ENCODE measurements at places on chromosomes 13 and 19.
A peak's percentile ranks its signal among the peaks of the same experiment; 100 is the strongest.

- DNase-seq: no peak
Observed at GRCh38 chr13:31264151-31264550, 64.4 kb downstream of the B3GLCT start.

- no peak for DNase-seq
Observed at GRCh38 chr13:76982061-76982460, 9.8 kb upstream of the CLN5 start.

GRCh38 chr19:42284066-42284501 is 15.0 kb downstream of the CIC start:
- DNase-seq: peak; percentile 86

DNA sequence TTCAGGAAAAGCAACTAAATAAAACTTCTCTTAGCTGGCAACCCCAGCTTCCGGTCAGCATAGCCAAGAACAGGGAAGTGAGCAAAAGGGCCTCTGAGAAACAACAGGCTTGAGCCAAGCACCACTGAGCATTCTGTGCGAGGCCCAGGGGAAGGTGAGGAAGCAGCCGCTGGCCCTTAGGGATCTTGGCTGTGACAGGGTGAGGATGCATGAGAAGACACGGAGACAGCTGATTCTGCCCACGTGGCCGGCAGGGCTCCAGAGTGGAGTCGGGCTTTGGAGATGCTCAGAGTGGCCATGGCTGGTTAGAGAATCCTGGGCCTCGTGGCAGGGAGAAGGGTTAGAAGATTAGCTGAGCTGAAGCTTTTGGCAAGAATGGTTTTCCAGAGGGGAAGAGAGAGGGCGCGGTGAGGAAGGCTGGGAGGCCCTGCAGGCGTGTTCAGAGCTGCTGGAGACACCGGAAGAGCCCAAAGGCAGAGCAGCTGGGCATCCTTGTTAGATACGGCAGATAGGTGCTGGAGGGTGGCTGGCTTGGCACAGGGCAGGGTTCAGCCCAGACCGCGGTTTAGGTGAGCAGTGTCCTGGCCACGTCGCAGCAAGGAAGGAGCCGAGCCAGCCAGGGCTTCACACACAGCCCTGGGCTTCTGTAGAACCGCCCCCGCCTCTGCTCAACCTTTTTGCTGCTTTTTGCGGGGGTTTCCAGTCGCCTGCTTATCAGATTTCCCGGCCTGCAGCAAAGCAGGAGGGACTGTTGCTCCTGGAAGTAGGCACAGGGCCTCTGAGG is 17.3 kb downstream of the UPF1 start:
- peak; percentile 21 for DNase-seq

GRCh38 chr13:79395881-79396280 is 10.2 kb downstream of the RBM26 start:
- no peak for DNase-seq

DNA sequence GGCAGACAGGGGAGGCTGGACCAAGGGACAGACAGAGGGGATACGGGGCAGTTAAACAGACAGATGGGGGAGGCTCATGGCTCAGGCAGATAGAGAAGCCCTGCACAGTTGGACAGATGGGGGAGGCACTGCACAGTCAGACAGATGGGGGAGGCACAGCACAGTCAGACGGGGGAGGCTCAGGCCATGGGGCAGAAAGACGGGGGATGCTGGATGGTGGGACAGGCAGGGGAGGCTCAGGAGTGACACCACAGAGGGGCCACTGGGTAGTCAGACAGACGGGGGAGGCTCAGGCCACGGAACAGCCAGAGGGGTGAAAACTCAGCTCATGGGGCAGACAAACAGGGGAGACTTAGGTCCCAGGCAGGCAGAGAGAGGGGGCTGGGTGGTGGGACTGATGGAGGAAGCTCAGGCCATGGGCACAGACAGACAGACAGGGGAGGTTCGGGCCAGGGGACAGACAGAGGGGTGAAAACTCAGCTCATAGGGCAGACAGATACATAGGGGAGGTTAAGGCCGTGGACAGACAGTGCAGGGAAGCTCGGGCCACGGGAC is 886 bp downstream of the MFSD12 start:
- DNase-seq: no peak

DNA sequence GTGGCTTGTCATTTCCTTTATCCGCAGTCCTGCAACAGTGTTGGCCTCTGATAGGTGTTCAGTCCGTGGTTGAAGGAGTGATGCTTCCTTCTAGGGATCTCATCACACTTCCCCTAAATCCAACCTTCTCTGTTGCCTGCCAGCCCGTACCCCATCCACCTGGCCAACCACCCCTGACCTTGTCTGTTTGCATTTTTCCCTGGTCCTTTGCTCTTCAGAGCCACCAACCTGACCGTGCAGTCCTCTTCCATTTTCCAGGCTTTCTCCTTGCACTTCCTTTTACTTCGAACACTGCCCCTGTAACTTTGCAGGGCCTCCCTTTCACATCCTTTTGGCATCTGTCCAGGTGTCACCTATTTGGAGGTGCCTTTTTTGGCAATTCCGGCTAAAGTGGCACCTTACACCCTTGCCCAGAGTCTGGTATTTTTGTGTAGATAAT is 696 bp downstream of the ZNF460 start:
- DNase-seq: no peak

- no peak for DNase-seq
Observed at GRCh38 chr13:99827011-99827772, 144.4 kb downstream of the ZIC5 start.

DNA sequence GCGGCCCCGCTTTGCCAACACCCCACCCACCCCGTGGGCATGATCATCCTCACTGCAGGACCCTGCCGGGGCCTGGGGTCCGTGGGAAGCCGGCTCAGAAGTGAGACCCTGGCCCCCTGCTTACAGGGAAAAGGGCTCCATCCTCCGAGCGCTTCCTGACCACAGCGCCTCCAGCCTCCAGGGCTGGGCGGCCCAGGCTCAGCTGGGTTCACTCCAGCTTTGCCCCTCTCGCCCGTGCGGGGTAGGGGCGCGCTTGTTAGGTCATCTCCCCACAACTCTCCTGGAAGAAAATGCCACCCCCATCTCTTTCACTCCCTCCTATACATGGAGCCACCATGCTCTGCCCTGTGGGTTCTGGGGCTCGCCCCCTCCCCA is 6.6 kb upstream of the C1QTNF9B start:
- no peak for DNase-seq

GRCh38 chr13:108897955-108898354 is 268.5 kb downstream of the MYO16 start:
- DNase-seq: peak; percentile 8

DNA sequence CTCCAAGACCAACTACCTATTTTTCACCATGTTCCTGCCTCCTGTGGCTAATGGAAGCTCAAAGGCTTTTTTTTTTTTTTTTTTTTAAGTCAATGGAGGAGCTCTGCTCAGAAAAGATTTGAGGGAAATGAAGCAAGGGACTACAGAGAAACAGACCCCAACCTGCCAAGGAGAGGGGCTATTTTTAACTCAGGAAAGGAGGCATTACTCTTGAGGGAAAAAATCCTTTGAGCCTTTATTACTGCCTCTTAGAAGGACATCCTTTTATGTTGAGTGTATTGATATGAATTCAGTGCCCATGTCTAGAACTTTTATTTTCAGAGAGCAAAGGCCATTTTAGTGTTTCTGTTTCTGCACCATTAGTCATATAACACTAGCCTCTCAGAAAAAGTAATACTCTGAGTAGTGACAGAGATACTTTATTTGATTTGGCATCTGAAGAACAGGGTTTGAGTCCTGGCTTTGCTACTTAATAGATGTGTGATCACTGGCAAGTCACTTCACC is 68.1 kb upstream of the PCDH8 start:
- no peak for DNase-seq

GRCh38 chr13:83515268-83516015 is 366.8 kb downstream of the SLITRK1 start:
- no peak for DNase-seq

DNA sequence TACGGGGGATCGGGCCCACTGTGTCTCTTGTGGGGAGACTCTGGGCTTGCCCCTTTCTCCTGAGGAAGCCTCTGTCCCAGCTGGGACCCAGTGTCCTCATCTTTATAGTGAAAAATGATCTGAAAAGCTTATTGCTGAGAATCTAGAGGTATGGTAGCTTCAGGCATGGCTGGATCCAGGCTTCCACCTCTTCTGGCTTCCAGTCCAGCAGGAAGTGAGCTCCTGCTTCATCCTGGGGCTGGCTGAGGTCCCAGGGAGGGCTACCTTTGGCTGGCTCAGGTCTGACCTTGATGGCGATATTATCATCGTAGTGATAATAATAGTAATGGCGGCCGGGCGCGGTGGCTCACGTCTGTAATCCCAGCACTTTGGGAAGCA is 3.0 kb downstream of the SLC5A5 start:
- DNase-seq: no peak

DNA sequence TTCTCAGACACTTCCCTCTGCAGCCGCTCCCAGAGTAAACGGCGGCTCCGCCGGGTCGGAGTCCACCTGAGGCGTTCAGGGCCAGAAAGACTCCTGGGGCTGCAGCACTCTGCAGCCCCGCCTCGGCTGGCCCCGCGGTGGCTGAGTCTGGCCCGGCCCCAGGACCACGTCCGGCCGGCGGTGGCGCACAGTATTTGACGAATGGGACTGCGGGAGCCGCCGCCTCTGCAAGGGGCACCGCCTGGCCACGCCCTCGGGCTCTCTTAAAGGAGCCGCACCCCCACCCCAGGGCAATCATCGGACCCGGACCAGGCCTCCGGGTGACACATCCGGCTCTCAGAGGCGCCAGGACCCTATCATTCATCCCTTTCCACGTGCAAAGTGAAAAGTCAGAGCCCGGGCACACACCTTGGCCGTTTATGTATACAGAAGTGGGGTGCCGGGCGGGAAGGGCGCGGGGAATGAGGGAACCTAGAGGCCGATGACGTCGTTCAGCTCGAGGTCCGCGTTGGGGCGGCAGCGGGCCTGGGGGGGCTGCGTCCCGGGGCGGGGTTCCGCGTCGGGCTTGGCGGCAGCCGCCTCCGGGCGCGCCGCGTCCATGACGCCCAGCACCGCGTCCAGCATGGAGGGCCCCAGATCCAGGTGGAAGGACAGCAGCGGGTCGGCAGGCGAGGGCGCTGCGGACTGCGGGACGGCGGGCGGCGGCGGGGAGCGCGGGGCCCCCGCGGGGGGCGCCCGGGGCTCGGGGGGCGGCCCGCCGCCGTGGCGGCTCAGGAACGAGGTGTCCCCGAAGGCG is 1.2 kb upstream of the LENG9 start:
- peak; percentile 83 for DNase-seq

DNA sequence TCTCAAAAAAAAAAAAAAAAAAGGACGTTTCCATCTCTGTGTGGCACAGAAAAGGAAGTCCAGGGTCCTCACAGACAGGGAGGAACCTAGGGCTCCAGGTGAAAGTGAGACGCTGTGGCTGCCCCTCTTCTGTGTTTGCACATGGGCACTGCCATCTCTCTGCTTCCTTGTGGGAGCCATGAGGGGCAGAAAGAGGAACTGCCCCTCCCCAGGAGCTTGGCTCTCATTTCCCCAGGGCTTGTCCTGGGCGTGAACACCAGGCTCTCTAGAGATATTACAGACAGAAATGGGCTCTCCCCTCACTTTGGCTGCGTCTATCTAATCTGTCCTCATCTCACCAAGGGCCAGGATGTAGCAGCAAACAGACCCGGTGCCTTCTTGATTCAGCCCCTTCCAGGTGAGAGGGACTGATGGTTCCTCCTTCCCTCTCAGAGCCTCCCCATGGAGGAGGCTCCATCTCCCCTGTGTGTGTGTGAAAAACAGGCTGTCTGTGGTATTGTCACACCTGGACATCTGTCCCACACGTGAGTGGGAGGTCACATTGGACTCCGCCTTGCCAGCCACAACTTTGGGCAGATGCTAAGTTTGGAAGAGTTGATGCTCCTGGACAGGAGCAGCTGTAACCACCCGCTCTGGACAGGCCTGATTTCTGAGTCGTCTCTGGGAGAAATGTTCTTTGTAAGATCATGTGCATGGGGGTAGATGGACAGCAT is 840 bp upstream of the LILRA4 start:
- no peak for DNase-seq

GRCh38 chr13:112250788-112251445 is 125.2 kb upstream of the SPACA7 start:
- no peak for DNase-seq

DNA sequence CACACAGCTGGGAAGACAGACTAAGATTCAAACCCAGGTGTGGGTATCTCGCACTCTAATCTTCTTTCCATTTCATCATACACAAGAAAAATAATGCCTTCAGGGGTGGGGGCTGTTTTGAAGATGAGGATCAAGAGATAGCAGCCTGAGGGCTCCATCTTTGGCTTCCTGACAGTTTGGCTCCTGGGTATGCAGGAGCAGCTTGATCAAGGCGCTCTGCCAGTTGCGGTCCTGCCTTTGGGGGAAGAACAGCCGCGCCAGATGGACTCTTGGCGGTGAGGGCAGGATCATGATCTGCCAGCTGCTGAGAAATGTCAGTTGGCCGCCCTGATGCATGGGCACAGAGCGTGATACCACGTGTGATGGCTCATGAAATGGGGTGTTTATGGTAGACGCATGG is 119.1 kb downstream of the IER2 start:
- no peak for DNase-seq

- DNase-seq: no peak
Observed at GRCh38 chr13:110746438-110746837, 32.9 kb downstream of the ING1 start.

DNA sequence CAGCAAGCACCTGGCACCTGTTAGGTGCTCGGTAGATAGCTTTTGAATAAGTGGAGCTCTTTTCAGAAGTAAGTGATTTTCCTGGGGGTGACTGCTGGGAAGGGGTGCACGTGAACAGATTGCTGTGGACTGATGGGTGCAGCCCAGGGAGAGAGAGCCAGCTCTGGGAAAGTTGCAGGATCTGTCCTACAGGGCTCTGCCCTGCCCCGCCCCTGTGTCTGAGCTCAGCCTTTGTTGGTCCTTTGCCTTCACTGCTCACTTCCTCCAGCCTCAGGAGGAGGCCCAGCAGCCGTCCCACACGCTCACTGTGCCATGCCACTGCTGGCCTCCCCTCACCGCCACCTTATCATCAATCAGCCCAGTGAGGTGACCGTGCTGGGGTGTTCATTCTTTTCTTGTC is 33.7 kb upstream of the TEX29 start:
- DNase-seq: no peak

DNA sequence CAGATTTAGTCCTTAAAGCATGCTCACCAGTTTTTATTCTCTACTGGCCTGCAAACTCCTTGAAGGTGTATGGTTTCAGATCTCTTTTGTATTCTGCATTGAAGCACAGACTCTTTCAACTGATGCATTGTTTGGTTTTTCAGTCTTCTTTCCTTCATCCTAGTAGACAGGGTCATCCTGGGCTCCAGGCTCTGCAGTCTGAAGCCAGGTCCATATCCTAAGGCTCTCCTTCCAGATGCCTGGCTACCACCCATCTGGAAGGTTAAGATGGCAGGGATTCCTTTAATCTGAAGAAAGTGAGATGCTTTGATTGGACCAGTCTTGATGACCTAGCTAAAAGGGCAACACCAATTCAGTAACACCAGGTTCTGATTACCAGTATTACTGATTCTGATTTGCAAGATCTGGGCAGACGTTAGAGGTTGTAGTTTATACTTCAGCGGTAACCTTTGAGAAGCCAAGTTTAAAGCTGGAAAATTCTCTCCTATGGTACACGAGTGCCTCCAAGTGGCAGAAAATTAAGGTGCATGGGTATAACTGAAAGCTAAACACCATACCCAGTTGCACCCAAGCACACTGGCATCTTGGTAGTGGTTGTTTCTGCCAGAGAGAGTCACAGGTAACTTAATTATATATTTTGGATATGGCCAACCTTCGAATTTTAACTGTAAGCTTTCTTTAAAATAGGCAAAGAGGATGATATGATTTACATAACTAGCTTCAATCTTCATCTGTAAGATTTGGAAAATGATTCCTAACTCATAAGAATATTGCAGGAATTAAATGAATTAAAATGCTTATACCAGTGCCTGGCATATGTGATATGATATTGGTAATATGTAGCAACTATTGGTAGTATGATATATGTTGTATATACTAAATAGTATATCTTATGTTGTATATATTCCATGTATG is 1651.9 kb upstream of the MIR17HG start:
- peak; percentile 1 for DNase-seq

- peak; percentile 75 for DNase-seq
Observed at GRCh38 chr19:11587302-11587974, 9.8 kb upstream of the ZNF627 start.
